Stimulated activated CD4-positive, alpha-beta T cell treated with anti-CD3 and anti-CD28 coated beads, TNF-alpha, amount 100 ng/mL, for 4 hours (primary cell): ENCODE measurements at places on chromosomes 3 and 15.

DNA sequence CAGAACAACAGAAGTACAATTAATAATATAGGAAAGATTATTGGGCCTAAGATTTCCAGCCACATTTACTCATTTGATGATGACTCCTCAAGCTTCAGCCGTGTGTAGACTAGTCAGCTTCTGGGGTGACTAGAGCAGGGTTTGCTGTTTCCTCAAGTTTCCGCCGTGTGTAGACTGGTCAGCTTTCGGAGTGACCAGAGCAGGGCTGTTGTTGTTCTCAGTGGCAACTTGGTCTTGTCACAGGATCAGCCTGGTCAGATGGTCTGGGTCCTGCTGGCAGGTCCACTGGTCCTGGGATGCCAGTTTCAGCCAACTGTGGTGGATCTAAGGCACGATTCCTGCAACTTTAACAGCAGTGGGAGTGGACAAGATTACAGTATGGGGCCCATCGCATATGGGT is 21.8 kb upstream of the NOX5 start:
- no peak for DNase-seq

DNA sequence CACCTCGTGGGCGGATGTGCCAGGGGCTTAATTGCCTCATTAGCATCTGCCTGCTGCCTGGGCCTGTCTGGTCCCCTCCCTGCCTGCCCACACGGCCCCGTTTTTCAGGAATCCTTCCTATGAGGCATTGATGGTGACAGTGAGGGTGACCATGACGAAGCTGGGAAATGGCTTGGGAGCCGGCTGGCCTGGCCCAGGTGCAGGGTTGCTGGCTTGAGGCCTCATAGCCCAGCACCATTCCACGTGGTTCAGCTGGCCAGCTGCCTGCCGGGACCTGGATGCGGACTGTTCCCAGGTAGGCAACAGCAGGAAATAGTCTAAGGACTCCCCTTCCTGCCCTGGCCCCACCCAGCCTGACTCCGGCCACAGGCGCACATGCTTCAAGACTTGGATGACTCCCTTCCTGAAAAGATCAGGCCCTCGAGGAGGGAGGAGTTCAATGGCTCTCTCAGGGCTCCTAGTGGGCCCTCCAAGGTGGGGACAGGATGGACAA is 8.9 kb upstream of the DUSP7 start:
- DNase-seq, result no peak

- no peak for DNase-seq
Observed at GRCh38 chr3:52402706-52403270, 42.1 kb downstream of the SEMA3G start.

DNA sequence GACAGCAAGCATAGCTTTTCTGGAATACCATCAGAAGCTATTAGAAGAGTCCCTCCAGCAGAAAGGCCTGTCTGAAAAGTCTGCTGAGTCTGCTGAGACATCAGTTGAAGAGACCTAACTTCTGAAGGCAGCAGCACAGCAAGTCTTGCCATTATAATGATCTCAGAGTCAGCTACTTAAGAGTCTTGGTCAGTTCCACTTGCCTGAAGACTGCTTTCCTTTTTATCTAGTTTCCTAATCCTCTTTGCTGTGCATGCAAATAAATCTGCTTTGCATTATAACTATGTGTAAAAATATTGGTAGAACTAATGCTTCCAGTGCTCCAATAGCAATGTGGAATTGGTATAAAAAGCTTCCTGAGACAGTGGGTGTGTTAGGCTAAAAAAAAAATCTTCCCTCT is 34.9 kb upstream of the CPOX start:
- no peak for DNase-seq

DNA sequence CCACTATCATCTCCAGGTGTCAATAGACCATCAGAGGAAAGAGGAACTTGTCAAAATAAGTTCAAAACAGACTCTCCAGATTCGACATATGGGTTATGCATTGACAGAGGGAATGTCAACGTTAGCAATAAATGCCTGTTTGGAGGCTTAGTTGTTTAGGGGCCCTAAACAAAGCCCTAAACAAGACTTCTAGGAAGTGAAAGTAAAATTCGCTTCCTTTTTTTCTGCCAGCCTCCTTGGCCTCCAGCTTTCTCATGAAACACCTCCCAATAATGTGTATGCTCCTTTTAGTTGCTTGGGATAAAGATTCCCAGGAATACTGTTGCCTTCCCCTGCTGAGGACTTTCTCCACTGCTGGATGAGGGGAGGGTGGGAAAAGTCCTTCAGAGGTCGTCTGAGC is 70.9 kb upstream of the ARNT2 start:
- DNase-seq, result no peak

DNA sequence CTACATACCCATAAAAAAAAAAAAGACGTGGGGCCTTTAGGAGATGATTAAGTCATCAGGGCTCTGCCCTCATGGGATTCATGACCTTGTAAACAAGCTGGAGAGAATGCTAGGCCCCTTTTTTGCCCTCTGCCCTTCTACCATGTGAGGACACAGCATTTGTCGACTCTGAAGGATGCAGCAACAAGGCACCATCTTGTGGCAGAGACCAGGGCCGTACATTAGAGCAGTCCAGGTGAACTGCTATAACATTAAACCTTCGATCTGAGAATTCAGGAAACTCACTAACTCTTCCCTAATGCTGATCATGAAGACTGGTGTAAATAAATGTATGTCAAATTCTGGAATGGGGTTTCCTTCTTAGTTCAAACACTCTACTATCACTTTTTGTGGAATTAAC is 30.7 kb upstream of the SIAH2 start:
- DNase-seq, result no peak

- no peak for DNase-seq
Observed at GRCh38 chr3:35088943-35089342, 550.4 kb upstream of the ARPP21 start.

- peak; percentile 13 for DNase-seq
Observed at GRCh38 chr3:181709537-181710279, 2.0 kb upstream of the SOX2 start.

DNA sequence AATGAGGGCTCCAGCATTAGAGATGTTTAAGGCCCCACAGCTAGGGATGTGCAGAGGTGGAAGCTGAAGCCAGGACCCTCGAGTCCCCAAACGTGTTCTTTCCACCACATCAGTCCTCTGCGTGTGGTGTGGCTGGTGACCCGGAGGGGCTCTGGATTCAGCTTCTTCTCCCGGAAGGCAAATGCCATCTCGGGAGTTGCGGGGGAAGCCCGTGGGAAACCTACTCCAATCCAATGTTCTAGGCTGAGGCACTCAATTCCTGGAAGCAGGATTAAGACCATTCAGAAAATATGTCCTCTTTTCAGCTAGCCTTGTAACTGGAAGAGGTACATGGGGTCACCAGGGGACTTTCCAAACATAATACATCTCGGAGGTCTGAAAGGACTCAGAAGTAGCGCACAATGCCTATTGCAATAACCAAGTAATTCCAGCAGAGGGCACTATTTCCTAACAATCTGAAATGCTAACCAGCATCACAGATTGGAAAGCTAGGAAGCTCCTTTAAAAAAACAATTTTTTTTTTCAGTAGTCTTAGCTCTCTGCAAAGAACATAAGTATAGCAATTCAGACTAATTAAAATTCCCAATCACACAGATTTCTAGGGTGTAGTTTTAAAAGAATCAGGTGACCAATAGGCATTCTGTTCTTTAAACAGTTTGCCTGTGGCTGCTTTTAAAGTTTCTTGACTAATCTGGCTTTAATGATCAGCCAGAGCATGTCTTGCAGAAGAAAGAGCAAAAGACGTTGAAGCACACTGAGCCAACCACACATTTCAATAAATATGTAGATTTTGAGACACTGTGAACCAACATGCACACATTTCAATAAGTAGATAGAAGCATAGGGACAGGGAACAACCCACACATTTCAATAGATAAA is 36.1 kb downstream of the BNC1 start:
- DNase-seq, result no peak

DNA sequence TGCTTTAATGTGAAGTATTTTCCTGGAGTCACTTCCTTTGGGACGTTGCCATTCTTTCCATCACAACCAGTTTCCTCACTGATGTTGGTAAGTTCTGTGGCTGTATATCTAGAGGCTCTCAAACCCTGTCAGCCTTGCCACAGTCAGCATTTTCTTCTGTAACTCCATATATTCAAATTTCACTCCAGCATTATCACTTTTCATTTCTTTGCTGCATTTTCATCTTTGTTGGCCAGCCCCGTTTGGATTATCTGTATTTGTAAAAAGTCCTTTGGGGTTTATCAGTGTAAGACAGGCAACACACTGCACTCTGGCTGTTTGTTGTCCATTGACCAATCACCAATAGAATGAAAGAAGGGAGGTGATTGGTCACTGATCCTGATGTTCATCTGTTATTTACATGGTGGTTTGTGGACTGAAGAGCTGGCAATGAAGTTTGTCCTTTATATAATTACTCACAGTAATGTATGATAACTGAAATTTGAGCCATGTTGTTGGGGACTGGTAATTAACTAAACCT is 20.3 kb downstream of the GMPS start:
- DNase-seq, result no peak

DNA sequence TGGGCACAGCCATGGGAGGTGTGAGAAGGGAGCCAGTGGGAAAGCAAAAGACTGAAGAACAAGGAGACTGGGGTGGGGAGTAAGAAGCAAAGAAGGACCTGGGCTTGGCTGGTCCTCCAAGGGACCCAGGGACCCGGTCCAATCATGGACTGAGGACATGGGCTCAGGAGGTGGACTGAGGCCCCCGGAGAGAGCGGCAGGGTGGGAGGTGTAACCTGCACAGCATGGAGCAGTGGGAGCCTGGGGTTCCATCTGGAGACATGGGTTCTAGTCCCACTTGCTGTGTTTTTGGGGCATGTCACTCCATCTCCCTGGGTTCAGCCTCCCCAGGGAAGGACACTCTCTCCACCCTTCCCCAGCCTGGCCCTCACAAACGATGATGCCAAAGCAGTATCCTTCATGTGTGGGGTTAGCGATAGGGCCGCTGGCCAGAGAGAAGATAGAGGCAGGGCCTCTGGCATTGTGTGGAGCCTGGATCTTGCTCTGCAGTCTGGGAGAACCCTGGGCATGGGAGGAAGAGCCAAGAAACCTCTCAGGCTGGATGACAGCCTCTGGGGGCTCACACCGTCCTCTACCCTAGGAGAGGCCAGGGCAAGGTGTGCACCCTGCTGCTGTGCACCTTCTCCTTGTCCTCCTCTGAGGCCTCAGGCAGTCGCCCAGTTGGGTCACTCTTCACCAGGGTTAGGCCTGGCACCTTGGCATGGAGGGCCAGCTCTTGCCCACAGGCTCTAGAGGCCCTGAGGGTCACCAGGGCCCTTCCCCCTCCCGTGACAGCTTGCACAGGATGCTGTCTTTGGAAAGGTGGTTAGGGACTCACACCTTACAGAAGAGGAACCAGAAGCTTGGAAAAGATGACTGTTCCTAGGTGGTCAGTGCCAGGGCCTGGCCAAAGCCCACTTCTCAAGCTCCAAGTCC is 26.0 kb downstream of the FBXW12 start:
- DNase-seq, result no peak

DNA sequence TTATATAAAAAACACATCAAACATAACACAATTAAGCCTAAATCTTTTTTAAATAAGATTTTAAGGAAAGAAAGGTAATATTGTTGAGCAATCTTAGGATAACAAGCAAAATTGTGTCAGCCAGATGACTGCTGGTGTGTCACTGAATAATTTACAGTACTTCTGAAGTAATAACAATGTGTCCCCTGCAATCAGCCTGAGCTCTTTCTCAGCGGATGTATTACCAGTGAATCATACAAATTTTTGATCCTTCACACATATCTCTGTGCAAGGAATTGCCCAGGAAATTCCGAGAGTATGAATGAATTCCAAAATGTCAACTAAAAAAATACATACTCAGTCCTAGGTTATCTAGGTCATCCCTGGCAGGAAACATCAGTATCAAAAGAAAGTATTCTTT is 76.6 kb upstream of the PTX3 start:
- no peak for DNase-seq

DNA sequence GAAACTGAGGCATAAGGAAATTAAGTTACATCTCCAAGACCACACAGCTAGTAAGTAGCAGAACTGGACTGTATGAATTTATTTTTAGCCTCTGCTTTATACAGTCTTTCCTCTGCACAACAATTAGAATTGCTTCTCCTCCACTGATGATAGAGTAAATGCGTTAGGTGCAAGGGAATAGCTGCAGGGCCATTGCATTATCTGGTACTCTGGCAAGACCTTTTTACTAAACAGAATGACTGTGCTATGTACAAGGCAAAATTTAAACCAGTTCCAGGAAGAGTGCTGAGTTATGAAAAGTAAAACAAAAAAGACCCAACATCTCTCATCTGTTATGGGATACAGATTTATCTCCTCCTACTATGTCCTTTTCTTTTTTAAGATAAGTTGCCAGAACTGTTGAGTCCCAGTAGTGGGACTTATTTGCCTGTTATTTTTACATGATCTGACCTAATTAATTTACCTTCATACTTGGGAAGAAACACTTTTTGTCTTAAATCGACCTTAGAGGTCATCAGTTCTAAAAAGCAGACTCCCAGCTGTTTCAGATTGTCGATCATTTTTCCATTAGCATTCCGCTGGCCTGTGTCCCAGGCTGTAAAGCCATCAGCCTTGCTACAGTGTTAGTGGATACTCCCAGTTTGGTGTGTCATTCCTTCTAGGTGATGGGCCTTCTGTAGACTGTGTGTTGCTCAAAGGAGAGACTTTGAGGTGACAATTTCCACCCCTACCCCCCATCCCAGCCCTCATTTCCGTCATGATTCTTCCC is 147.5 kb upstream of the NUDT16 start:
- no peak for DNase-seq
